ENCODE measurements at places on chromosomes 7 and 10.

GRCh38 chr7:80644054-80644453, 5.6 kb downstream of the CD36 start:
- no peak for DNase-seq

DNA sequence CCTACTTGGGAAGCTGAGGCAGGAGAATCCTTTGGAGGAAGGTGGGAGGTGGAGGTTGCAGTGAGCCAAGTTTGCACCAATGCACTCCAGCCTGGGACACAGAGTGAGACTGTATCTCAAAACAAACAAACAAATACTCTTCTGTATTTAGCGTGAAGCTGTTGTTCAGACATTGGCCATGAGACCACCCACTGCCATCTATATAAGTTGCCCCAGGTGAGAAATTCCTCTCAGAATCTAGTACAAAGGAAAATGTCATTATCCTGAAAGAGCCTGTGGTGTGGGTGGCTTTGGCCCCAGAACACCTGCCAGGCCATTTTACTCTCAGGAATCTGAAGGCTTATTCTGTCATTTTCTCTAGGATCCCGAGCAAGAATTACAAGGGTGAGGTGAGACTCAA, 4.0 kb upstream of the FRMD4A start:
- DNase-seq, result no peak

DNA sequence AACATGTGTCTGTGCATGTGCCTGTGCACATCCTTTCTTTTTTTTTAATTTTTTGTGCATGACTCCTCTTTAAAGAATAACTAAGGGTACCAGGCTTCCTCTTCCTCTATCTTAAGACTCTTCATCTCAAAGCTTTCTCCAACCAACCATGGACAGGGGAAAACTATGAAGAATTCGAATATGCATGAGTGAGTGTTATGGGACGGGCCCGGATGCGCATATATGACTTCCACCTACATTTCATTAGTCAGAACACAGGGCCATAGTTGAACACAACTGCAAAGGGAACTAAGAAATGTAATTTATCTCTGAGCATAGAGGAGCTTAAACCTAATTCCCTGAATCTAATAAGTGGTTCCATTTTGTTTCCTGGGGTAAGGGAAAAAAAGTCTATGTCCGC, 270.3 kb upstream of the SORCS1 start:
- DNase-seq, result no peak

DNA sequence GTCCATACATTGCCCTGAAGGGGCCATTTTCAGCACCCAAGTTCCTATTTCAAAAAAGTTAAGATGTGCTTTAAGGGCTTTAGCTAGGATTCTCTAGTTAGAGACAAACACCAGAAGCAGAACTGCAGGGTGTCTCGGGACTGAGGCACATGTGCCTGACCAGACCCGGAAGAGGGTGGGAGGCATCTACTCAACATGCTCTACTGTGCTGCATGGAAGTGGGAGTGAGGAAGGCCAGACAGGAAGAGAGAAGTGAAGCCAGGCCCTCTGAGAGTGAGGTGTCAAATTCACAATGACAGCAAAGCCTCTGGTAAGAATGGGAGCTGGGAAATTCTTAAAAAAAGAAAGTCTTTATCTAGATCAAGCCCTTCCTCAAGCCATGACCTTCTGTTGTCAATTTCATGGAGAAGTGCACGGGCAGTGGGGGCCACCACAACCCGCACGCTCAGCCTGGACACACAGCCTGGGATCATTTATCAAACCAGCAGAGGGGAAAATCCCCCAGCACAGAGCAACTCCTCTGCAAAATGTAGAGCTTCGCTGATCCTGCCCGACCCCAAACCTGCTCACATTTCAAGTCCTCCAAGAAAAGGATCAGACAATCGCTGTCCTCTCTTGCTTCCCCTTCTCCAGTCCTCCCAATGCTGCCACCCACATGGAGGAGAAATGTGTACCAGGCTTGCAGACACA, 38.7 kb downstream of the PLXNA4 start:
- DNase-seq, result no peak

- no peak for DNase-seq
Observed at GRCh38 chr10:50275650-50276235, 24.4 kb upstream of the ASAH2 start.

GRCh38 chr10:26931223-26931622, 70.5 kb upstream of the ABI1 start:
- DNase-seq, result no peak

- peak; percentile 8 for DNase-seq
Observed at GRCh38 chr7:156827587-156828203, 65.3 kb downstream of the LMBR1 start.

Data from NCI-H526 (cell line).